Omental fat pad (tissue), 4 donors: ENCODE measurements at places on chromosomes 7 and 10. TPM values are rescaled to one million over a fixed set of nuclear protein-coding genes. Genes with fewer than 3 reads are reported as not detected.
A peak's percentile ranks its signal among the peaks of the same experiment; 100 is the strongest.

Gene CRYGN
- total RNA-seq = not detected

Gene AQP1
- total RNA-seq = 685 TPM

Gene SPDYE9
- total RNA-seq = not detected

Gene ZDHHC6
- total RNA-seq = 27.1 TPM

Gene ADGRA1
- total RNA-seq = not detected

- DNase-seq = no peak
Measured at GRCh38 chr7:99990460-99990852, 14.6 kb upstream of the AZGP1 start.

DNA sequence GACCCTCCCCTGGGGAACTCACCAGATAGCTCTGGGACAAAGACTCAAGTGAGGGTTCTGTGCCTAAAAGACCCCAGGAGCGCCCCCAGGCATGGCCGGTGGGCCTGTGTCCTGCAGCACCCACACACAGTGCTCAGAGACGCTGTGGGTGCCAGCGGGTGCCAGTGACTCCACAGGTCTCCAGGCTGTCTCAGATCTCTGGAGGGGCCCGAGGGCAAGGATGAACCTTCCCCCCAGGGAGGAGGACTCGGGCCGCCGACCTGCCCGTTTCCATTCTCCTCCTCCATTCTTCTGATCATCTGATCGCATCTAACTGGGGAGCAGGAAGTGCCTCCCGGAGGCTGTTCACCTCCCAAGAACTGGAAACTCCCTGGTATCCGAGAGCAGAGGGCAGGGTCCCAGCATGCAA lies 980 bp downstream of the ADAM8 start:
- DNase-seq = no peak

GRCh38 chr7:30920584-30921539 lies 9.2 kb downstream of the AQP1 start:
- DNase-seq = peak; percentile 19

- DNase-seq = no peak
Measured at GRCh38 chr10:98921316-98921715, 314.3 kb downstream of the HPSE2 start.

DNA sequence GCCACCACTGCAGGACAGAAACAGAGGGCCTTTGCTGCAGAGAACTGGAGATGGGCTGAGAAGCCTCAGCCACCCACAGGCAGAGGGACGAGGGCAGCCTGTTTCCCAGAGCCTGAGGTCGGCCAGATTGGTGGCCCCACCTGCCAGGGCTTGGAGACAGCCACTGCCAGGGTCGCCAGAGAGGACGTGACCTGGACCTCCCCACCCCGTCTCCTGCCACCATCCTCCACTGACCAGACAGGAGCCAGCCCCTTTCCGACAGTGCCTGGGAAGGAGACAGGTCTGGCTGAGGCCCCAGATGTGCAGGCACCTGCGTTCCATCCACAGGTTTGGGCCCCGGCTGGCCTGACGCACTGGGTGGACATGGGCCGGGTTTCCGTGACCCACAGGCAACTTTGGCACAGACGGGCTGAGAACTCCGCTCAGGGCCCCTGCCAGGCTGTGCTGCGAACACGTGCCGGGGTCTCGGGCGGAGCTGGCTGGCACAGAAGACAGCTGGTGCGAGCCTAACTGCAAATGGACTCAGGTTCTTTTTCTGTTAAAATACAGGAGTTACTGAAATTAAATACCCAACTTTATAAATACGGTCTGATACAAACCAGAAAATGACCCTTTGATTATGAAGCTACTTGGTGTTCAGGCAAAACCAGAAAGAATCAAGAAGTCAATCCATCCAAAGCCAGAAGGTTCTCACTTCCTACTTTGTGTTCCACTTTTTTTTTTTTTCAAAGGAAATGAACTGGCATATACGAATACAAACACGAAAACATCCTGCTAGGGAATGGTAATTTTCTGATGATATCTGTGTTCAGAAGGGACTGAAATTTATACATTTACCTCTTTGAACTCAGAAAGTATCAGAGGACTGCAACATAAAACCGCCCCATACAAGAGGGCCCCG lies 6.9 kb downstream of the COX19 start:
- no peak for DNase-seq

- no peak for DNase-seq
Measured at GRCh38 chr10:72140850-72141249, 52.5 kb upstream of the SPOCK2 start.

DNA sequence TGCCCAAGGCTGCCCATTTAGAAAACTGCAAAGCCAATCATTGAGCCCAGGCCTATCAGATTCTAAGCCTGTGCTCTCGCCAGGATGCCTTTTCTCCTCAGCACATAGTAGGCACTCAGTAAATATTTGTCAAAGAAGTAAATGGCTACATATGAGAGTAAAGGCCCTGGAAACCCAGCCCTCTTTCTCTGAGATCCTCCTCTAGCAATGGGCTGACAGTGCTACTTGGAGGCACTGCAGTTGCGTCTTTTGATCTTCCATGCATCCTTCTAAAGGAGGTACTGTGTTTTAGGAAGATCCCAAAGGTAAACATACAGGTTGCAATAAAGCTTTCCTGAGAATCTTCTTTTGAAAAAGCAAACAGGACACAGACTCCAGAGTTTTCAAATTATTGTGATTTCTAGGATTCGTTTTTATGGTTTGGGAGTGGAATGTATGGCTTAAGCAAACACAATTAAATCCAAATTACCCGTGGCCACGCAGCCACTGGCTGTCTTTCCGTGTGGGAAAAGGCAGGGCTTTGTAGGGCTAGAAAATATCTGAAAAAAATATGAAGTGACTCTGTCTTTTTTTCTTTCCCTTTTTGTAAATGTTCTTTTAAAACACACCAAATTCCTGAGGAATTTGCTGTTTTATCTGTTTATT lies 151.3 kb upstream of the BMPER start:
- no peak for DNase-seq

DNA sequence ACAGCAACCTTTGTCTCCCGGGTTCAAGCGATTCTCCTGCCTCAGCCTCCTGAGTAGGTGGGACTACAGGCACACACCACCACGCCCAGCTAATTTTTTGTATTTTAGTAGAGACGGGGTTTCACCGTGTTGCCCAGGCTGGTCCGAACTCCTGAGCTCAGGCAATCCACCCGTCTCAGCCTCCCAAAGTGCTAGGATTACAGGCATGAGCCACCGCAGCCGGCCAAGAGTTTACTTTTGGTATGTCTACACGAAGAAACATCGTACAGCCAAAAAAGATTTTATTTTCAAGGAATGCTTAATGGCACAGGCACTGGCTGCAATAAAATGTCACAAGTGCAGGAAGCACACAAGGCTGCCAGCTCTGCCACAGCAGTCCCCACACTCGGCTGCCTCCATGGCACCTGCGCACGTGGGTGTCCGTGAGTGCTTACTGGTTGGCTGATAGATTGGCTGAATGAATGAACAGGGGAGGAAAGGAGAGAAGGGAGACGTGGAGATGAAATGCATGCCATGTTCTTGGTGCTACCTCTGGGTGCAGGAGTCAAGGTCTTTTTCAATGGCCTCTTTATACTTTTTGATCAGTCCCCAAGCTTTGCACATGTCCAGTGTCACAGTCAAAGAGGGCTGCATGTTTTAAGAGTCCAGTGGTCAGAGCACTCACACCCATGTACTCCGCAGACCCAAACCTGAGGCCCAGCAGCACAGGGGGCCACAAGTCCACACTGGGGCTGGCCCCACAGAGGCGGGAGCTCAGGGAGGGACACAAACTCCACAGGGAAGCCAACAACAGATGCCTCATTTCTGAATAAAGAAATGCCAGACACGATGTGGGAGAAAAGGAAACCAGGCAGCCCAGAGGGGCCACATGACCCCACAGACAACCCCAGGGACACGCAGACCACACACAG lies 198.2 kb downstream of the MAD1L1 start:
- DNase-seq = no peak

- DNase-seq = no peak
Measured at GRCh38 chr7:87543623-87544022, 57.1 kb downstream of the ABCB1 start.

- no peak for DNase-seq
Measured at GRCh38 chr10:92003258-92003657, 79.7 kb downstream of the BTAF1 start.

DNA sequence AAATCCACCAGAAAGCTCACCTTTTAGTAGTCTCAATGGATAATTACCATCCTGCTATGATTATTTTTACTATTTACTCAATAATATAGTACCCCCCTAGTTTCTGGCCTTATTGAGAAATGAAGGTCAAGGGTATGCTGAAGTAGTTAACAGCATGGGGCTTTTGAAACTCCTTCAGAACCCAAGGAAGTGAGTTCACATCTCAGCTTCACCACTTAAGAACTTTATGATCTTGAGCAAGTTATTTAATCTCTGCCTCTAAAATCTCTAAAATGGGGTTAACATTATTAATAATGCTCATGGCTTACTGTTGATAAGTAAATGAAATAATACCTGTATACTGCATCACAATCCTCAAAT lies 5.8 kb downstream of the MTPN start:
- DNase-seq = no peak

DNA sequence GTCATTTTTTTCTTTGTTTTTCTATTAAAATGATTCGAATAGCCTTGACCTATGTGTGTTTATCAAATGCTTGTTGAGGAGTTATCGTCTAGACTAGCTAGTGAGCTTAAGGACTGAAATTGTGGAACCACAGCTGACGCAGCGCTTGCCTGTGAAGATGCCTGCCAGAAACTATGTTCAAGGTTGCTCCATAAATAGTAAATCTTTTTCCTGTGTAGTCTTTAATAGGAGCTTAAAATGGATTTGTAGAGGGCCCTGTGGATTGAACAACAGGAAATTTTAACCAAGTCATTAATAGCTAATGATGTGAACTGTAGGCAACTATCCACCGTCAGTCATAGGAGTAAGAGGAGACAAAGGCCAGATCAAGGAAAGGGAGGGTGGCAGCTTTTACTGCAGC lies 145.1 kb downstream of the GNAI1 start:
- no peak for DNase-seq
